ENCODE measurements at places on chromosomes 5 and 9. TPM values are rescaled to one million over a fixed set of nuclear protein-coding genes. Genes with fewer than 3 reads are reported as not detected.

GRCh38 chr9:84756171-84756570, 86.6 kb downstream of the NTRK2 start:
- DNase-seq, result no peak

DNA sequence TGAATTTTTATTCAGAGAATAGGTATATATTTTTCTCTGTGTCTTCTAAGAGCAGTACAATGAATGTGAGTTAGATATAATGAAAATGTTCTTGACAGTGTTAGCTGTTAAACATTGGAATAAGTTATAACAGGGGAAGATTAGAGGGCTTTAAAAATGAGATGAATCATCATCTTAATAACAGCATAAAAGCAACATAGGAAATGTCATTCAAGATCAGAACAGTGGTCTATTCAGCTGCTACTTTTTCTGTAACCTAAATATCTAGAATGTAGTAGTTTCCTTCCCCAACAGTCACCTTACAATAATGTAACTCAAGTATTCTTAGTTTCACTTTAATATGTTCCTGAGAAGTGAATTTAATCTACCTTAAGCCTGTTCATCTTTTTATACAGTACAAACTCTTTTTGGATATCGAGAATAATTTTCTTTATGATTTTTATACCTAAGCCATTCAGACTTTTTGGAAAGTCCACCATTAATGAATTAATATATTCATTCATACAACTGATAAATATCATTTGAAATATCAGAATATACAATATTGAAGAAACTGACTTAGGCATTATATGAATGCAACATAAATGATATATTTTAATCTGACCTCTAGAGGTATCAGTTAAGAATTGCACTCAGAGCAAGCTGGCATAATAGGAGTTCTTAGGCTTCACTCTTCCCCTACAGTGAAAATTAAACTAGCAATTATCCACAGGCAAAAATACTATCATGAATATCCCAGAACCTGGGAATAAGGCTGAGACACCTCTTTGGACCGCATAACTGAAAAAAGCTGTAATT, 66.1 kb upstream of the EDIL3 start:
- no peak for DNase-seq

- no peak for DNase-seq
These were observed 493.9 kb downstream of the DMAC1 start for GRCh38 chr9:7305677-7306076.

- DNase-seq, result no peak
These were observed 116.2 kb downstream of the ROR2 start for GRCh38 chr9:91833878-91834255.

GRCh38 chr5:76269259-76269931, 133.7 kb upstream of the IQGAP2 start:
- DNase-seq, result peak; percentile 36

DNA sequence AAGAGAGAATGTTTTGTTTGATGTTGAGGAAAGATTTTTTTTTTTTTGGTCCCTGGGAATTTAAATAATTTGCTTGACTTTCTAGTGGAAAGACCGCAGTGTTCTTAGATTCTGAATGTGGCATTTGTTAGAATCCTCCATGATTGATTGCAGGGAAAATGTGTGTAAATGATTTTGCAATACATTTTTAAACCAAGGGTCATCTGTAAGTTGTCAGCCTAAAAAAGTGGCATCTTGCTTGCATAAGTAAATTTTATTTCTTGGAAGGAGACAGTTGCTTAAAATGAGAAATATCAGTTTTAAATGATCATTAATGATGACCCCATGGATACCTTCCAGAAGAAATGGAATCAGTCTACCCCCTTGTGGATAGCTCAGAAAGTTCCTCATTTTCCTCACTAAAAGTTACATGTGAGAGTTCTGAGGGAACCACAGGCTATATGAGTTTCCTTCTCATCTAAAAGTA, 105.1 kb upstream of the SLC25A48 start:
- no peak for DNase-seq

DNA sequence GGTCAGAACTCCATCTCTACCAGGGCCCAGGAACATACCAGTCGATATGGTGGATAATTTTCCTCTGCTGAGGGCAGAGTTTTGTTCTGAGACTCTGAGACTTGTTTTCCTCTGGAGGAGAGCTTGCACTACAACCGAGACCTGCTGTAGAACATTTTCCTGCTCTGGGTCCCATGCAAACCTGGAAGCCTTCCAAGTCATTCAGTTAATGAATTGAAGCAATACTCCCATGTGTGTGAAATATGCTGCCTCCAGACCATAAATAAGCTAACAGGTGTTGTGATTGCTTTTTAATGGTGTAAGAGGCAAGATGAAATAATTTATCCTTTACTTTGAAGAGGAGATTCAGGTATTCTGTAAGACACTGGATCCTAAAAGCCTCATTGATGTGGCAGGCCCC, 372.8 kb downstream of the TMEM167A start:
- no peak for DNase-seq

DNA sequence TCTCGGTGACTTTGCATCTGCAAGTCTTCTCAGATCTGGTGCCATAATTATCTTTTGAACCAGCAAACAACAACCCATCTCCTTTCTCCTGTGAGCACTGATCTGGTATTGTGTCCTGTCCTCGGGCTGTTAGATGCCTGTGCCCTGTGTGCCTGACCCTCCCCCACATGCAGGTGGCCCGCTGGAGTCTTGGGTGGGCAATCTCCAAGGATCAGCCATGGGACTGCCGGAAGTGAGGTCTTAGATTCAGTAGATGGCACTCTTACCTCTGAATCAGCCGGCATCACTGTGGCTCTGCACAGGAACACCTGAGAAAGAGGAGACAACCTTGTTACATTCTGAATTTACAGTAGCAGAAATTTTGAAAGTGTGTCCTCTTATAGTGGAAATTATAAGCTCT, 172.4 kb downstream of the IRX2 start:
- DNase-seq, result no peak

GRCh38 chr9:32606811-32607210, 28.7 kb downstream of the TAF1L start:
- DNase-seq, result no peak

DNA sequence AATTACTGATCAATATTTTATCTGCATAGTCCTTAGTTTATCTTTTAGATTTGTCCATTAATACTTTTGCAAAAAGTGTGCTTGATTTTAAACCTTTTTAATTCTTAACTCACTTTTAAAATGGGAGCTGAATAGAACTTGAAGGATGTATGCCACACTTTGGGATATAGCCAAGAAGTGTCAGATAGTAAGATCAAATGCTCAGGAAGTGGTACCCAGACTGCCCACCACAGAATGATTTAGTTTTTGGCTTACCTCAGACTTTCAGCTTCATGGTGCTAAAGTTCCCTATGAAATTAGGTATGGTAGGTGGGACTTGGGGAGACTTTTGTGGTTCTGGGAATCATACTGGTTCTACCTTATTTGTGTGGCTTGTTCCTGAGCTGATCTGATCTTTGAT, 14.7 kb downstream of the FOCAD start:
- DNase-seq, result no peak

DNA sequence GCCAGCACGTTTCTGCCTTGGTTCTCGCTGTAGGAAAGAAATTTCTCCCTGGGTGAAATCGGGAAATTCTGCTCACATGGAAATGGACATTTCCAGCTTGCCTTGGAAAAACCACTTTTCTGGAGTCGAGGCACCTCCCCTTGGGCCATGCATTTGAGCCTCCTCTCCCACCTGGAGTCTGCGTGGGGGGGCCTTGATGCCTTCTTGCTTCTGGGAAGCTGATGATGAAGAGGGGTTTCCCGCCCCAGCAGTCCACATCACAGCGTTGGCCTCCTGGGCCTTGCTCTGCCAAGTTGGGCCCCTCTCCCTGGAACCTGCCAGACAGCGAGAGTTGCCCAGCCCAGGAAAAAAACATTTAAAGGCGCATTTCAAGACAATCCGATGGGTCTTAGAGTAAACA, 1.8 kb upstream of the ASB6 start:
- no peak for DNase-seq

- DNase-seq, result no peak
These were observed 35.3 kb downstream of the ERBIN start for GRCh38 chr5:65961633-65962032.

GRCh38 chr5:23139338-23140171, 286.4 kb upstream of the CDH12 start:
- DNase-seq, result no peak

GRCh38 chr5:18483451-18483850, 849.2 kb downstream of the TAF11L14 start:
- no peak for DNase-seq

DNA sequence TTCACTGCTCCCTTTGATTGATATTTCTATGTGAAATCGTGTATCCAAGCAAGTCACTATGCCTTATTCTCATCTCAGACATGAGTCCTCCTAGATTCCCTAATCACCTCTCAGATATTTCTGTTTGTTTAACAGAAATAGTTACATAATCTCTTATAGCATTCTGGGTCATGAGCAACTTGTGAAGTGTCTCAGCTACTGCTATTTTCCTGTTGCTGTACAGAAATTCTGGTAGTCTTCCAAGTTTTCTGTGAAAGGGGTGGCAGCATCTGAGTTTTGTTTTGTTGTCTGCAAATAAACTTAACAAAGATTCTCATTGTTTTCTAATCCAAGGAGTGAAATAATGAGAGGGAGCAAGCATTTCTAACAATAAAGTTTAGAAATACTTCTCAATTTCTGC, 256.9 kb upstream of the ST8SIA4 start:
- no peak for DNase-seq

- no peak for DNase-seq
These were observed 91.5 kb downstream of the WDR41 start for GRCh38 chr5:77400645-77401044.

- no peak for DNase-seq
These were observed 27.8 kb downstream of the UBE2D2 start for GRCh38 chr5:139588962-139589361.

GRCh38 chr5:18023275-18023674, 389.0 kb downstream of the TAF11L14 start:
- no peak for DNase-seq

DNA sequence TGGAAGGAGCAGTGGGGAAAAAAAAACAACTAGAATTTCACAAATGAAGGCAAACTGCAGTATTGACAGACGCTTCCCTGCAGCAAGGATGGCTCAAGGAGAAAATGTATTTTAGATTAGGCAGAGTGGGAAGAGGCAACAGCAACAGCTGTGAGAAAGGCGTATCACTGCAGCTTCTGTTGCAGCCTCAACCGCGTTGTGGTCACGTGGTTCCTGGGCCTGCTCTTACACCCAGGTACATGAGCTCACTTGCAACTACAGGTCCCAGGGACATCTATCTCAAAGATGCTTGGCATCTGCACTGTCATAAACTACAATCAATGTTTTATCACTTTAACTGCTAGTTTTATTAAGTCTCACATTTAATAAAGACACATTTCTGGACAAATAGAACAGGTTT, 36.0 kb upstream of the GOLM1 start:
- no peak for DNase-seq

DNA sequence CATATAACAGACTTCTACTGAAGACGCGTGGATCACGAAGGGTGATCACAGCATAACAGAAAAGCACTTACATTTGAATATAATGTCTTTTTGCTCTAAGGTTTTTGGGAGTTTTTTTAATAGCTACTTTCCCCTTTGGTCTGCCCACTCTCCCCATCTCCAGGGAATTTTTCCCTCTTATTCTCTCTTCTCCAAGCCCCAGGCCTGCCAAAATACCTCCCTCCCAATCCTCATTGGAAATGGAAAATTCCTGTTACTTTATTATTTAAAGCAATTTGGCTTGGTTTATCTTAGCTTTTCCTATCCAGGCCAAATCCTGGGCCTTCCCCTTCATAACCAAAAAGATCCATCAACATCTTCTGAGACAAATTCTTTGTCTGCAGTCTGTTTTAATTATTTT, 22.3 kb upstream of the SSBP2 start:
- no peak for DNase-seq

DNA sequence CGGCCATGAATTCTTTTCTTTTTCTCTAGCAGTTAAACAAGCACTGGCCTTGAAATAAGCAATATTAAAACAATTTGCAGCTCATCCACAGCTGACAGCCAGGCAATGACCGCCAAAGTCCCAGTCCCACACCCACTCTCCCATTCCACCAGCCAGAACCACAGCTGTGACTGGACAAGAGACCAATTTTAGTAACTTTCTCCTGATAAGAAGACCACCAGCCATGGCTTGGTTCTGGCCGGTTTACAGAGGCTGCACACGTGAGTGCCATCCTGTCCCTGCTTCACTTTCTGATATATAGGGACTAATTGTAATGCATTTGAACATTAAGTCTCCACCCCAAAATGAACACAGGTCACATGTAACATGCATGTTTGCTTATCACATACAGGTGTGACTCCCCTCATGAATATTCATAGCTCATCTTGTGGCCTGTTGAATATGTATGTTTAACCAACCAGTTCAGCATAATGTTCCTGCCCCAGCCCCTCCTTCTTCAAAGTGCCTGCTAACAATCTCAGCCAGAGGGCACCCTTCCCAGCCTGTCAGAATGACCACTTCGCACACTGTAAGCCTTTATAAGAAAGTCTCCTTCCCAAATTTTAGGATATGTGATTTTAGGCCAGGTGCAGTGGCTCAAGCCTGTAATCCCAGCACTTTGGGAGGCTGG, 23.9 kb upstream of the FANCC start:
- no peak for DNase-seq

- DNase-seq, result no peak
These were observed 195.2 kb downstream of the NR3C1 start for GRCh38 chr5:143208365-143208641.

MAST4 gene
- 19.0 TPM for total RNA-seq

GABRG2 gene
- not detected for total RNA-seq

MAP1B gene
- not detected for total RNA-seq

F2RL1 gene
- total RNA-seq, result 0.26 TPM

ADRA1B gene
- not detected for total RNA-seq

GABRA6 gene
- total RNA-seq, result not detected

All from activated T-helper 1 cell treated with anti-CD3 and anti-CD28 coated beads, Interleukin-12 subunit alpha, Interleukin-12 subunit beta, Interleukin-2, Interleukin-4 antibody, amounts not matched to agents 30 ng/mL and 10 ng/mL and 1 ng/mL, durations not matched to agents 14 hours and 24 hours and 36 hours (primary cell).